Stimulated activated CD8-positive, alpha-beta memory T cell treated with anti-CD3 and anti-CD28 coated beads, Interleukin-15, amount 100 ng/mL, for 48 hours (primary cell): ENCODE measurements at places on chromosomes 3 and 15.

- no peak for DNase-seq
These were observed 4.0 kb upstream of the XCR1 start for GRCh38 chr3:46031269-46031668.

- no peak for DNase-seq
These were observed 3.0 kb downstream of the PPM1L start for GRCh38 chr3:160758929-160759577.

- DNase-seq = no peak
These were observed 8.7 kb downstream of the HYPK start for GRCh38 chr15:43808960-43809678.

DNA sequence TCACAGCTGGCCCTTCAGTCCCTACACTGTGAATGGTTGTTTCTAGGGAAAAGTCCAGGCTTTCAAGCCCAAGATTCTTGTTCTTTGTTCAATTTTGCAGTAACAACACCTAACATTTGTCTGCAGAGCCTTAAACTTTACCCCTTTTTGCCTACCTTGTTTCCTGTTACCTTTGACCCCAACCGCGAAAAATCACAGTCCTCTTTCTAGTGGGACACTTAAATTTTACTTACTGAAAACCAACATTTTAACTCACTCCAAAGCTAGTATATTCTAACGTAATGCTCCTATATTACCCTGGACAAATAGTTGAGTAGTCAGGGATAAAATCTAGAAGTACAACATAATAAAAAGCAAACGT is 649 bp upstream of the PIK3CB start:
- DNase-seq = no peak

- DNase-seq = no peak
These were observed 64.5 kb downstream of the KLHL25 start for GRCh38 chr15:85730001-85730820.

GRCh38 chr3:170171563-170171962 is 10.0 kb downstream of the PHC3 start:
- no peak for DNase-seq

GRCh38 chr3:186097663-186098451 is 11.0 kb downstream of the ETV5 start:
- DNase-seq = no peak

- peak; percentile 64 for DNase-seq
These were observed at the start of gene LEKR1 for GRCh38 chr3:156826144-156826895. TSS of gene LEKR1 (plus strand) at chr3:156826353. CDS start at chr3:156829330, 2,977 bp downstream.

- no peak for DNase-seq
These were observed 798.7 kb downstream of the DIPK2A start for GRCh38 chr3:144770281-144770680.

DNA sequence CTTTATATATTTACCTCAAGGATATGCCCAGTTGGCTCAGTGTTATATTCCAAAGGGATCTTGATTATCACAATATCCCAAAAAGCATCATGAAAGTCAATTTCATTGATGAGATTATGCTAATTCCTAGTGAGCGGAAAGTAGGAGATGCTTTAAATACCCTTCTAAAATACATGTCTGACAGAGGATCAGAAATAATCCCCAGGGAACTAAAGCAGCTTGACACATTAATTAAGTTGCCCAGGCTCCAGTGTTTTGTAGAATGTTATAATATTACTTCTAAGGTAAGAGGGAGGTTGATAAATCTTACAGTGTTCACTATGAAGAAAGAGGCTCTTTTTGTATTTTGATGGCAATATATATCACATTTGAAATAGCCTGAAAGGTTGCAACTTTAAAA is 767.5 kb upstream of the ROBO1 start:
- DNase-seq = no peak

DNA sequence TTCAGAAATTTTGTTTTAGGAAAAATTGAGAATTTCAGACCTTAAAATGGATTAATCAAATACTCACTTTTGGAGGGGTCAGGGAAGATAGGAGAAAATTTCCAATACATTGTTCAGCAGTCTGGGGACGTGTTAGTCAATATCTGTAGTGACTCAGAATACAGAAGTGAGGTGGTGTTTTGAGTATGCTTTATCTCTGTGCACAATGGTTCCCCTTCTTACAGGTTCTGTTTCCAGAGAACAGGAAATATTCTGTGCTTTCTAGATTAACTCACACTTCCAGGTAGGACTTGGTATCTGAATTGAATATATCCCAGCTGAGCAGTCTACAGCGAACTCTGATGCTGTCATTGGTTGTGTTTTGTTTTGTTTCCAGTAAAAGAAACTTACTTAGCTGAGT is 30.7 kb upstream of the CCDC54 start:
- DNase-seq = no peak

GRCh38 chr3:170421111-170421641 is 2.5 kb downstream of the CLDN11 start:
- DNase-seq = no peak

- DNase-seq = no peak
These were observed 1.3 kb downstream of the AQP9 start for GRCh38 chr15:58139276-58139988.

DNA sequence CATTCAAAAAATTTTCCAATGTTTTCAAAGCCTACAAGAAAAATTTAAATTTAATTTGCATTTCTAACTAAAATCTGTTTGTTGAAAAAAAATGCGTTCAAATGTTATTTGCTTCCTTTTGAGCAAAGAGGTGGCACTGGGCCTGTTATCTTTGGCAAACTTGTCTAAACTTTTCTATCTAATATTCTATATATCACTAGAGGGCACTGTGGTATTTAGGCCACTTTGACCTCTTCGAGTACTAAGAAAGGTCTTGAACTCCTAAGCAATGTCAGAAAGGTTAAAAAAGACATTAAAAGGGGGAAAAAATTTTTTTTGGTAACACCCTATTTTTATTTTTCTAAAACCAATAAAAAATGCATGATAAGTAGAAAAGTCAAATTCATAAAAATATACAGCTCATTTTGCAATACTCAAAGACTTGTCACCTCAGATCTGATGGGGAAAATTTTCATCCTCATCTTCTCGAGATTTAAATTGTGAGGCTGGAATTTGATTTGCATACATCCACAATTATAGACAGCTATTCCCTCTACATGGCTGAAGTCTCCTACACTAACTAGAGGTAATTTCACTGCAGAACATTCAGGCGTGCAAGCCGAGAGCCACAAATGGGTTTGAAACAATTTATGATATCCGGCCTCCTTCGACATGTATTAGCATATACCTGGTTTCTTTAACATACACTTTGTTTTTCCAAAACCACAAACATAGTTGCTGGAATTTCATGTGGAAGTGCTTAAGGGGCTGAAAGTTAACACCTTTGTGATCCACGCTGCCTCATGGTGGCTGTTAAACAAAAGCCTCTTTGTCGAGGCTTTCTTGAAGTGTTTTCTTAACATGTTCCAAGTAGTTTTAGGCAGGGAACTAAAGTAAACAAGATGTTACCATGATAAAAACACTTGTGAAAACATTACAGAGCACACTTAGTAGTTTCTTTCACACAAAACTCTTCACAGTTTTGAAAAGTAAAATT is 576.4 kb downstream of the FOXP1 start:
- no peak for DNase-seq

DNA sequence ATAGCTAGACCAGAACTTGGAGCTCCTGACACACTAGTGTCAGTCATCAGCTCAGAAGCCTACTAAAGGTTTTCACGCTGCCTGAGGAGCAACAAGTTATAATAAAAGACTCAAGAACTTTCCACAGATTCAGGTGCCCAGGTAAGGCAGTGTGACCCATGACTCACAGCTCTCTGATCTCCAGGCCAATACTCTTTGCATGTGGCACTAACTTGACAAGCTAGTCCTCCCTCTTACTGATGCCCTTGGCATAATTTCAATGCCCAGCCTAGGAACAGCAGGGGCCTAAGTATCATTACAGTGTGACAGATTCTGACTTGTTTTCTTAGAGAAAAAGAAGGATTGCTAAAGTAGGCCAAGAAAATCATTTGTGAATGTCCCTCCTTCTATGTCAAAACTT is 38.4 kb downstream of the MEIS2 start:
- DNase-seq = no peak

- no peak for DNase-seq
These were observed 10.3 kb upstream of the STAB1 start for GRCh38 chr3:52484680-52485461.

DNA sequence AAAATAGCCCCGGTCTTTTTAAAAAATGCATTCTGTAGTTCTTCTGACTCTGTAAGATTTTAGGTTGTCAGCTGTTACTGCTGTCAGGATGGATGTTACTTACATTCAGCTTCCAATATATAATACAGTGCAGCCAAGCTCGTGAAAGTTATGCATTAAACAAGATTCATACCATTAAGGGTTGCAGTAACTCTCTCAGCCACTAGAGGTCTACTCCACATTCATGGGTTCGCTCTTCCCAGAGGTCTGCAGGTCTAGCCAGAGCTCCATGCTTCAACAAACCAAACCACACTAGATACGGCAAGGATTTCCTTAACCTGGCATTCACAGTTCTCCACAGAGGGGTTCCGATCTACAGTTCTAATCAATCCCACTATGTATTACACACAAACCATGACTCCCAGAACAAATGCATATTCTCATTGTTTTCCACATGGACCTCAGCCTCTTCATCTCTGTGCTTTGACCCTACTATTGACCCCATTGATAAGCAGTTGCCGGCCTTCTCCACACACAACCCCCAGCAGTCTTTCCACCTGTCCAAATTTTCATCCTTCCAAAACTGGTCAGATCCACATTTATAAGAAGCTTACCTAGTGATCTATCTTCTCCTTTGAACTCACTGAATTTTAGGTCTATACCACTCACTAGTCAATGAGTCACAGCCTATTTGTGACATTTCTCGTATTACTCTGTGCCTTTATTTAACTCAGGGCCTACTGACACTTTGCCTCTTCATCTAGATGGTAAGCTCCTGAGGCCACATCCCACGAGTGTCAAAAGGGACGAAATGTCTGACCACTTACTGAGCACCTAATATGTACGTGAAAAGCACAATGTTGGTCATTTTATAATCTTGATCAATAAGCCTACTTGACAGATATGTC is 33.7 kb downstream of the RORA start:
- no peak for DNase-seq

DNA sequence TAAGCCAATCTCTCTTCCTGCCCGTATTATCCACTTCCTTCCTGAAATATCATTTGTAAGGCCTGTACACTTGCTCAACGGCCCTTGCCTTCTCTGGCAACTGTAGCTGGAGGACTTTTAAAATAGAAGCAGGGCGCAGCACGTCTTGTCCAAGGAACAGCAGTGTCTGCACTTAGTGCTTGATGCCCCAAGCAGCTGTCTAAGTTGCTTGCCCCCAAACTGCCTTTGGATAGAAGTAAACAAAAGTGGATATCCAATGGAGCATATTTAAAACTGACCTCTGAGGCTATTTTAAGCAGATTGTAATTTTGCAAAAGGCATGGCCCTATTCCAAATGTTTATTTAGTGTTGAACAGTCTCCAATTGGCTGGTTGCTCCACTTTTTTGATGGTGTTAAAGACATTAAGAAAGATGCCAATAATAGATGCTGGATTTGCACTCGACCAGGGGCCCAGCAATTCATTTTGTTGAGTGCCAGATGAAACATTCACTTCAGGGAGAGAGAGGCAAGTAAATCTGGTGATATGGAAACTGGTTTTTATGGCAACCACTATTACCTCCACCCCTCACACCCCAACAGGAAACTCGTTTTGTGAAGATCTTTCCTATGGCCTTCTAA is 526.8 kb upstream of the TBL1XR1 start:
- no peak for DNase-seq

DNA sequence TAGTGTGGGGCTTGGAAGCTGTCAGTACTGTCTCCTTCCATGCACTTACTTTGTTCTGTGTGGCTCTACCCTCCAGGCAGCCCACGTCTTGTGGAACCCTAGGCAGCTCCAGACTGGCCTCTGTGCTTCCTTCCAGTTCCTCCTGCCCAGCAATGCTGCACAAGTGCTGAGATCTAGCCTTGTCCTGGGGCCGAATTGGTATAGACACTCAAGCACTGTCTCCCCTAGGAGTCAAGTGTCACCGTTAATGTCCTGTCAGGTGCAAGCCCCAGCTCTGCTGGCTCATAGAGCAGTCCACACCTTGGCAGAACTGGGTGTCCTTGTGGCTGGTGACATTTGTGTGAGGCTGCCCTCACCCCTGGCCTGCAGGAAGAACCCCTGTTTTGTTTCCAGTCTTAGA is 130.1 kb downstream of the EEFSEC start:
- DNase-seq = no peak

DNA sequence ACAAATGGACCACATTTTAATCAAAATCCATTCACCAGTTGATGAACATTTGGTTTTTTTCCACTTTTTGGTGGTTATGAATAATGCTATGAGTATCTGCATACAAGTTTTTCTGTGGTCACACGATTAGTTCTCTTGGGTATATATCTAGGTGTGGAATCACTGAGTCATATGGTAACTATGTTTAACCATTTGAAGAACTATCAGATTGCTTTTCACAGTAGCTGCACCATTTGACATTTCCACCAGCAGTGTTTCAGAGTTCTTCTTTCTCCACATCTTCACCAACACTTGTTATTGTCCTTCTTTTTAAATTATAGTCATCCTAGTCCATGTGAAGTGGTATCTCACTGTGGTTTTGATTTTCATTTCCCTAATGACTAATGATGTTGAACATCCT is 33.3 kb upstream of the ATG7 start:
- DNase-seq = no peak

DNA sequence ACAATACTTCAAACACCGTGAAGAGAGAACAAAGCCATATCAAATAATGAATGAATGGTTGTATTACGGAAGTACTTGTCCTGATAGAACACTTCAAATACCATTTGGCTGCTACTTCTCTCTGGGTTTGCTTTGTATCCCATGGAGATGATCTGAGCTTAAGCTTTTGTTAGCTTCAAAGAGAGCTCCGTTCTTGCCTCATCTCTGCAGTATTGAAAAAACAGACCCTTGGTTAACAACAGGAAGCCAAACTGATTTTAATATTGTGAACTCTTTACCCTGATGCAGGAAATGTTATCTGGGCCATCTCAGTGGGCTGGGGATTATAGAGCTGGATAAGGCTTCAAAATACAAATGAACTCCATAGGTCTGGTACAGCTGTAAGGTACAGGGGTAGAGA is 101.0 kb downstream of the CHL1 start:
- no peak for DNase-seq

- no peak for DNase-seq
These were observed 5.3 kb upstream of the ZNF770 start for GRCh38 chr15:34993412-34993811.

DNA sequence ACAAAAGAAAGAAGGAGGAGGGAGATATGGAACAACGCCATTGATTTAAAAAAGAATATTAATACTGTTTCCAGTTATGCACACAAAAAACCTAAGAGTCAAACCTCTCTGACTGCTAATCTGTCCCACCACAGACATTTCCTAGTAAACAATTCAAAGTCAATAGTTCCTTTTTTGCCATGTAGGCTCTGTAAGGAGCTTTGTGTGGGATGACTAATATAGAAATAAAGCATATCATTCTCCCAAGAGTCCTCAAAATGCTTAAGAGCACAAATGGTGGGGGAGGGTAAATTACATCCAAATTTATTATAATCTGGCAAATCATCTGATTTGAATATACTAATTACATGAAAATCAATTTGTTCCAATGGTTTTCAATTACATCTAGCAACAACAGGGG is 155.9 kb upstream of the CNTN4 start:
- DNase-seq = no peak

GRCh38 chr3:196968233-196969133 is at the start of gene PIGZ:
TSS of gene PIGZ (minus strand) at chr3:196968833. CDS start at chr3:196952031, 16,802 bp downstream.
- peak; percentile 8 for DNase-seq
